ENCODE measurements at places on chromosomes 12 and 14.

DNA sequence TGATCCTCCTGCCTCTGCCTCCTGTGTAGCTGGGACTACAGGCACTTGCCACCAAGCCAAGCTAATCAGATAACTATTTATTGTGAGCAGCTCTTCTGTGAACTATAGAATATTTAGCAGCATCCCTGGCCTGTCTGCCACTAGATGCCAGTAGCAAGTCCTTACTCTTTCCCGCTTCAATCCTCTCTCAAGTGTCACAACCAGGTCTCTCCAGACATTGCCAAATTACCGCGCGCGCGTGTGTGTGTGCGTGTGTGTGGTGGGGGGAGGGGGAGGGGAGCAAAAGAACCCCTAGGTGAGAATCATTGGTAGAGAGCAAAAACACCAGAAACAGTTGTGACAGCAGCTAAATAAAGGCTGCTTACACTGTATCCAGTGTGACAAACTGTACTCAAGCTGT, 49.9 kb downstream of the PPP2R5E start:
- no peak for DNase-seq

GRCh38 chr12:63912651-63913050, 68.2 kb downstream of the SRGAP1 start:
- DNase-seq: no peak

GRCh38 chr14:100498068-100498467, 89.1 kb downstream of the BEGAIN start:
- no peak for DNase-seq

GRCh38 chr12:130714091-130714590, 2.0 kb downstream of the RIMBP2 start:
- DNase-seq: no peak

DNA sequence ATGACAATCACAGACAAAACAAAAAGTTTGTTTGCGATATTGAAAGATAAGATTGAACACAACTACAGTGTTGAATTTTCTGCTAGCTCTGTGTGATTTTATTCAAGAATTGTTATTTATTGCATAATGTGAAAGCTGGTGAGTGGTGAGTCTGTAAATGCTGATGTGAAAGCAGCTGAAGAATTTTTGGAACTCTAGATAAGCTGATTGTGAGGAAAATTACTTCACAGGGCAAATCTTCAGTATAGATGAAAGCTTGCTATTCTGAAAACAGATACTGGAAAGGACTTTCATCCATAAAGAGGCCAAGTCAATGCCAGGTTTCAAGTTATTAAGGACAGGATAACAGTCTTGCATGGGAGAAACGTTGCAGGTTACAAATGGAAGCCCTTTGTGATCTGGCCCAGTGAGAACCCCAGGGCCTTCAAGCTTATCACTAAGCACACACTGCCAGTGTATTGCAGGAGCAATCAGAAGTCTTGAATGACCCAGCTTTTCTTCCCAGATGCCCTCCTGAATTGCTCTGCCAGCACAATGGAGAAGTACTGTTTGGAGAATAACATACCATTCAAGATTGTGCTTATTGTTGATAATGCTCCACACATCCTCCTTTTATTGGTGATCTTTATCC, 153.7 kb downstream of the PCNX1 start:
- no peak for DNase-seq

- no peak for DNase-seq
Observed at GRCh38 chr12:77239617-77240016, 174.2 kb upstream of the E2F7 start.

All from coronary artery (tissue), 2 donors.